Stimulated activated CD4-positive, alpha-beta T cell treated with anti-CD3 and anti-CD28 coated beads, Interleukin-4, amount 100 ng/mL, for 48 hours (primary cell): ENCODE measurements at places on chromosomes 11 and 22.
A peak's percentile ranks its signal among the peaks of the same experiment; 100 is the strongest.

- DNase-seq, result no peak
These were observed 684 bp downstream of the MRGPRX2 start for GRCh38 chr11:19059833-19060232.

- DNase-seq, result no peak
These were observed 20.6 kb downstream of the EHF start for GRCh38 chr11:34641456-34641855.

- peak; percentile 83 for DNase-seq
These were observed at the start of gene SMARCB1 for GRCh38 chr22:23786752-23787599. SMARCB1 (plus strand) TSS chr22:23786966; CDS start chr22:23787170, 204 bp downstream.

- no peak for DNase-seq
These were observed 1.5 kb upstream of the ALDH3B1 start for GRCh38 chr11:68008381-68009337.
